ENCODE measurements at places on chromosomes 2 and 18.

DNA sequence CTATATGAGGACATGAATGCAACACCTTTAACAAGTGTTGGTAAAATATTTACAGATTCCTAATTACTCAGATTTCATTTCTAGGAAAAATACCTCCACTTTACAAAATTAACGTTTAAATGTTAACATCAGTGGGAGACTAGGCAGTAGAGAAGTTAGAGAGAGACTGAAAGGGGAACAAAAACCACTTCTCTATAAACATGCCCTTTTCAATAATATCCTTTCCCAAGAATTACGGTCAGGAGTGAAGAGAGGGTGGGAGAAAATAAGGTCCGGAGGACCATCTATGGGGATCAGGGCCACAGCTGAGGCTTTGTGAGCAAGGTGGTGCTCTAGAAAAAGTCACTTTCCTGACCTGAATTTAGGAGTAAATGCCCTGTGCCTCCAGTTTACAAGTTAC is 65.3 kb upstream of the WIPF1 start:
- DNase-seq = no peak

GRCh38 chr2:12556762-12557161 is 160.0 kb upstream of the TRIB2 start:
- peak; percentile 31 for DNase-seq

DNA sequence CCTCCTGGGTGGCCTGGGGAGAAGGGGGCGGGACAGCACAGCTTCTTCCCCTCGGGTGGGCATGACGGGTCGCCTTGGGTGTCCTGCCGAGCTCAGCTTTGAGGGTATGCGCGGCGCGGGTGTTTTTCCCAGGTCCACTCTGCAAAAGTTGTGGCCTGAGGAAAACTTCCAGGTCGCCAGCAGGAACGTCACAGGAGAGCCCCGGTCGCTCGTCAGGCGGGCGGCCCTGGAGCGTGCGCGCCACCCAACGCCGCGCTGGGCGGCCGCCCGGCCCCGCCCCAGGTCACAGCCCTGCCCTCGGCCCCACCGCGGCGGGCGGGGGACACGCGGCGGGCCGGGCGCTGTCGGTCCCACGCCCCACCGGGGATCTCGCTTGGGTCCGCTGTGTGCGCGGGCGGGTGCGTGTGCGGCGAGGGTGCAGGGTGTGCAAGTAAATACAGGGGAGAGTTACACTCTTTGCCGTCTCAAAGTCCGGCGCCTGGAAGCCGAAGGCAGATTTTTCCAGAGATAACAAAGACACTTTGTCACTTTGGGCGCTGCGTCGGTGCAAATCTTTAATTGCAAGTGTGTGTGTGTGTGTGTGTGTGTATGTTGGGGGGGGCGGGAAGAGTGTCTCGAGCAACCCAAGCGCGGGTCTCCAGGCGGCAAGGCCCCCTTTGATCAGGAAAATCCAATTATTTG is 616 bp upstream of the SP5 start:
- DNase-seq = no peak

- DNase-seq = peak; percentile 10
Observed at GRCh38 chr2:240149943-240150784, 9.7 kb upstream of the OTOS start.

GRCh38 chr2:176552501-176553135 is 283.4 kb downstream of the MTX2 start:
- DNase-seq = no peak

DNA sequence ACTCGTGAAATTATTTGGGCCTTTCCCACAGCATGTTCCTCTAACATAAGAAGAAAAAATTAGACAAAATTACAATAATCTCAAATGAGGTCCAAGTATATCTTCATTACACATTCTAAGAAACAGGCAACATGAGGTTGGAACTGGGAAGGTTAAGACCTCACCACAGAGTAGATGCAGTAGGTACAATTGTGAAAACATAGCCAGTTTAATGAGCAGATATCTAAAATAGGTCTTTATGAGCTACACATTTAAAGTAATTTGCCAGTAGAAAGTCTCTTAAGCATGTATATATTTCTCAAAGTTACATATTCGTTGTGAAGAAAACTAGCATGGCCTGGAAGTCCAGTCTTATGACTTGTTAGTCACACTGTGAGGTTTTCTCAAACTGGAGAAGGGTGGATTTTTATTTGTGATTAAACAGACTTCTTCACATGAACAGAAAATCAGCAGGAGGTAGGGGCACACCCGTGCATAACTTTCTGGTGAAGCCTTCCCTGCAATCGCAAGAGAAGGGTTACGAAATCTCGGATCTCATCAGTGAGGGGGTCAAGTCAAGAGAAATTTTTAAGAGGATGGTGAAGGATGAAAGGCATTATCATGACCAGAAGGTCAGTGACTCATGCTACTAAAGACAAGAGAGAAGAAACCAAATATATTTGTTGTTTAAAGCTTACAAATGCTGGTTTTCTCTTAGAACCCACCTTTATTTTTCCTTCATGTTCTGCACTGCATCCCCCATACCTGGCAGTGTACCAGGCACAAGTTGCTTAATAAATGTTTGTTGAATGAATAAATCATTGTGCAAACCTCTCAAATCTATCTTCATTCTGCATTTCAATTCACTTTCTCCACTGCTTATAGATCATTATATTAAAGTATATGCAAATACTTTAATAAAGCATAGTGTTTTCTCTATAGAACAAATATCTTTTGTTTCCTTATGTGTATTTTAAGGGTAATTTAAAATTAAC is 5.1 kb upstream of the RAB27B start:
- DNase-seq = no peak

DNA sequence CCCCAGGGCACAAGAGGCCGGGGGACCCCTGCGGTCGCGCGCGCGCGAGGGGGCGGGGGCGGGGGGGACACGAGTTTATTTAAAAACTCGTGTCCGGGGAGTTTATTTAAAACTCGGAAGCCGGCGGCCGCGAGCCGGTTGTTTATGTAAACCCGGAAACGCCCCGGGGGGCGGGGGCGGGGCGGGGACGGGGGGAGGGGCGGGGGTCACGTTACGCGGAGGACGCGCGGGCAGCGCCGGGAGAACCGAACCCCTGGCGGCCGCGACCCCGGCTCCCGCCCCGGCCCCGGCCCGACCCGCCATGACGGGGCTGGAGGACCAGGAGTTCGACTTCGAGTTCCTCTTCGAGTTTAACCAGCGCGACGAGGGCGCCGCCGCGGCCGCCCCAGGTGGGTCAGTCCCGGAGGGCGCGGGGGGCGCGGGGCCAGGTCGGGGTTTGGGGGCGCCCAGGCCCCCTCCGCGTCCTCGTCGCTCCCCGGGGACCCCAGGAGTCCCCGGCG is 4.4 kb downstream of the NFATC1 start:
- DNase-seq = peak; percentile 69

GRCh38 chr2:54073796-54074195 is 41.6 kb upstream of the ACYP2 start:
- DNase-seq = peak; percentile 31

GRCh38 chr2:48699348-48699930 is 56.1 kb downstream of the LHCGR start:
- no peak for DNase-seq

DNA sequence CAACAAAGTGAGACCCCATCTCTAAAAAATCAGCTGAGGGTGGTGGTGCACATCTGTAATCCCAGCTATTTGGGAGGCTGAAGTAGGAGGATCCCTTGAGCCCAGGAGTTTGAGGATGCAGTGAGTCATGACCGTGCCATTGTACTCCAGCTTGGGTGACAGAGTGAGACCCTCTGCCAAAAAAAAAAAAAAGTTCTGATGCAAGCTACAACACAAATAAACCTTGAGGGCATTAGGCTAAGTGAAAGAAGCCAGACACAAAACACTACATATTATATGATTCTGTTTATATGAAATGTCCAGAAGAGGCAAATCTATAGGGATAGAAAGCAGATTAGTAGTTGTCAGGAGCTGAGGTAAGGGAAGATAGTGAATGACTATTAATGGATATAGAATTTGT is 13.0 kb downstream of the YWHAQ start:
- no peak for DNase-seq

DNA sequence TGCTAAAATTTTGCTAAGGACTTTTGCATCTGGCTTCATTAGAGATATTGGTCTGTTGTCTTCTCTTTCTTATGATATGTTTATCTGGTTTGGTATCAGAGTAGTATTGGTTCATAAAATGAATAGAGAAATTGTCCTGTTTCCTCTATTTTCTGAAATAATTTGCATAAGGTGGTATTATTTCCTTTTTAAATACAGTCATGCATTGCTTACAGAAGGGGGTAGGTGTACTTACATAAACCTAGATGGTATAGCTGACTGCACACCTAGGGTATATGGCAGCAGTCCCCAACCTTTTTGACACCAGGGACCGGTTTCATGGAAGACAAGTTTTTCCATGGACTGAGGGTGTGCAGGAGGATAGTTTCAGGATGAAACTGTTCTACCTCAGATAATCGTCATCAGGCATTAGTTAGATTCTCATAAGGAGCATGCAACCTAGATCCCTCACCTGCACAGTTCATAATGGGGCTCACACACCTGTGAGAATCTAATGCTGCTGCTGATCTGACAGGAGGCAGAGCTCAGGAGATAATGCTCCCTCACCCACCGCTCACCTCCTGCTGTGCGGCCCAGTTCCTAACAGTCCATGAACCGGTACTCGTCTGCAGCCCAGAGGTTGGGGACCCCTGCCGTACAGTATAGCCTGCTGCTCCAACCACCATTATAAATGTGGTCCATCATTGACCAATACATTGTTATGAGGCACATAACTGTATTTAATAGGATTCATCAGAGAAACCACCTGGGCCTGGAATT is 189.2 kb downstream of the FAM210A start:
- DNase-seq = no peak

DNA sequence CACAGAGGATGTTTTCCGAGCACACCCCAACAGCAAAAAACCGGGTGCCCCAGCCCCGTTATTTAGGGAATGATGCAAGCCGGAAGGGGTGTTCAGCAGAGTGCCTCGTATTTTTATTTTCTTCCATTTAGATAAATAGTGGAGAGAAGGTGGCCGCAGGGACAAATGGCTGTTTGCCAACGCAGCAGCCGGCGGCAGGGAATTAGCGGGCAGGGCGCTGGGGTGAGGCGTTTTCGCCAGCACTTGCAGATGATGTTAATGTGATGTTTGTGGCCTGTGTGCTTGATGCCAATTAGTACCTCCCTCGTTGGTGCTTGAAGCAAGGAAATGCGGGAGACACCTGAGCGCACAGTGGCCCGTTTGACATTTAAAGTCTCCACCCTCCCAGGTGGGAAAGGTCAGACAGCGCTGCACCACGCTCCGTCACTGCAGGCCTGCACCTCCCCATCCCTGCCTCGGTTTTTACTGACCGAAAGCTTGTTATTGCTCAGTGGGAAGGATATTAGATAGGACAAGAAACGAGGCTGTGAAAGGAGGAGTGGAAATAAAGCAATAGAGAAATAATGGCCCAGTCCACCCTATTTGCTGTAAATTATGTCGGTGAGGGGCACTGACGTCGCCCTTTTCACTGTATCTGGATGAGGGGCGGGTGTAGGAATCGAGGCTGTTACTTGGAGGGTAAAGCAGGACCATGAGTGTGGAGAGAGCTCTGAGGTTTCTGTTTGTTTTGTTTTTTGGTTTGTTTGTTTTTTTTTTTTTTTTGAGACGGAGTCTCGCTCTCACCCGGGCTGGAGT is 39.1 kb downstream of the NFATC1 start:
- DNase-seq = no peak

- no peak for DNase-seq
Observed at GRCh38 chr2:220101980-220102379, 474.6 kb downstream of the SLC4A3 start.

DNA sequence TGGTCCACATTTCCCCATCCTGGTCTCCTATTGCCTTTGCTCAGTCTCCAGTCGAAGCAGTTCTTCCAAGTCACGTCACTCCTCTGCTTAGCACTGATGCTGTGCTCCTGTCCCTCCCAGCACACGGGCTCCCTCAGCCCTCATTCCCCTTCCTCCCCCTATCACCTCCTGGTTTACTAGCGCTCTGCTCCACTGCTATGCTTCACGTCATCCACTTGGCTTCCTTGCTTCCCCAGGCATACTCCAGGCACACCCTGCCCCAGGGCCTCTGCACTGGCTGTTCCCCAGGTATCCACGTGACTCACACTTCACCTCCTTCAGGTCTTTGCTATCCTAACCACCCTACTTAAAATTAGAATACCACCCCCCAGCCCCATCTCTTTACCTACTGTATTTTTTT is 269.3 kb downstream of the GLI2 start:
- DNase-seq = no peak

GRCh38 chr2:128591861-128592822 is 273.5 kb upstream of the HS6ST1 start:
- DNase-seq = no peak

GRCh38 chr2:112787729-112788393 is 3.6 kb upstream of the IL1A start:
- no peak for DNase-seq

GRCh38 chr2:71789556-71790204 is 336.3 kb downstream of the DYSF start:
- DNase-seq = no peak

GRCh38 chr2:7835693-7836680 is 845.9 kb upstream of the ID2 start:
- DNase-seq = no peak

DNA sequence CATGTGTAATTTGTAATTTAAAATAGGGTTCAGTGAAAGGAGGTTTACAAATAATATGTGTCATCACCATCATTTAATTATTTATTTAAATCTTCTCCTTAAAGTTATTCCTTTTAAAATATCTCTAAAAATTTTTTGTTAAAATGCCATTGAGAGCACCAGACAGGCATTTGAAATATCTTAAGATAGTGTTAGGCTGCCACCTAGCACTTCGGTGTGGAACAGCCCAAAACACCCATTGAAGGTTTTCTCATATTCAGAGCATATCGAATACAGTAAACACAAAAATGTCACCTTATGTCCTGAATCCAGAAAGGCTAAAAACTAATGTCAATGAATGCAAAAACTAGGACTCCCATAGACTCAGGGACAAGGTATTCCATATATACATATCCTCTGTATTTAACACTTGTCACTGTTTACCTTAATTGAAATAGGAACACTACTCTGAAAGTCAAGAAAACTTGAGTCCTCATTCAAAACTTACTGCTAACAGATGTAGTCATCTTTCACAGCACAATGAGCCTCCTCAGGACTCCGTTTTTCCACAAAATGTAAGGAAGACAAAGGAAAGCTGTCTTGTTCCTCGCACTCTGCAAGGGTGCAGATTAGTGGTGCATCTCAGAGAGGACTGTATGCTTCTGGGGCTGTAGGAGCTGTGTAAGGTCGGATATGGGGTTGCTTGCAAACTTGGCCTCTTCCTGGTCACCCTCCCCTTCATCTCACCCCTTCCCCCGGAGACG is 329.5 kb downstream of the PAX3 start:
- peak; percentile 10 for DNase-seq

GRCh38 chr2:25749676-25750075 is 76.3 kb upstream of the DTNB start:
- DNase-seq = no peak

- no peak for DNase-seq
Observed at GRCh38 chr2:118837067-118837466, 10.4 kb downstream of the EN1 start.

GRCh38 chr2:143296089-143296488 is 166.9 kb downstream of the ARHGAP15 start:
- no peak for DNase-seq

DNA sequence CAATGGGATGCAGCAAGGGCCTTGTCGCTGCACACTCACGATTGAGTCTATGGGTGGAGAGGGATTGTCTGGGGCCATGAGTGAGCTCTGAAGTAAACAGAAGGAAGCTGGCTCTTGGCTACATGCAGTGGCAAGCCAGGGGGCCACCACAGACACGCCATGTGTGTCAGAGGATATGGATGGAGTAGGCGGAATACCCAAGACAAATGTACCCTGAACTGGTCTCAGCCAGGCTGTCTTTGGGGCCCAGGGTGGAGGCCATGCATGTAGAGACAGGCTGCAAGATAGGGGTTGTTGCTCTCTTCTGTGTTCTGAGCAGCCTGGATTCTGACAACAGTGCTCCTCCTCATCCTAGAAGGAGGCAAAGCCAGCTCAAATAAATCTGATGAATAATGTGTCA is 24.0 kb upstream of the ITGA6 start:
- DNase-seq = no peak
